ENCODE measurements at places on chromosomes 6 and 20.

DNA sequence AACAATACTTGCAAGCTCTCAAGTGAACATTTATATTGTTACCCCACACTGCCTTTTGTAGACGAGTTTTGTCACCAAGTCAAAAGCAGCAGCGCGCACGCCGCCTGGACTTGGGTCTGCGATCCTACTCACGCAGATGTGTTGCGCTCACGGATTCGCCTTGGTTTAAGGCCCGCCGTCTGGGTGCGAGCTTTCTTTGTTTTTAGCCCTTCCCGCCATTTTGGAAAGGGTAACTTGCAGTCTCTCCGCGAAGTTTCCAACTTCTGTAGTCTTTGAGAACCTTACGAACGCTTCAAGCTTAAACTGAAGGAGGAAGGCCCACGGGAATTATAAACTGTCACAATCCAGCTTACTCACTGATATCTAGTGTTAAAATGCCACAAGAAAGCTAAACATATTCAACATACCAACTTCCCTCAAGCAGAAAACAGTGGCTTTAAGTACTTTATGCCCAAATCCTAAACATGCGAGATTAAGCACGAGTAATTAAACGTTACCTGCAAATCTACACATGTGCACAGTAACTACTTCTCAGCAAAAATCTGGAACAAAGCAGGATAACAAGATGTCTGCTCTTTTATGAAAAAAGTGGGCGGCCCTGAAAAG lies 80.4 kb upstream of the BTN3A2 start:
- peak; percentile 73 for DNase-seq

- no peak for DNase-seq
These were observed 52.7 kb upstream of the ELMO2 start for GRCh38 chr20:46458866-46459750.

DNA sequence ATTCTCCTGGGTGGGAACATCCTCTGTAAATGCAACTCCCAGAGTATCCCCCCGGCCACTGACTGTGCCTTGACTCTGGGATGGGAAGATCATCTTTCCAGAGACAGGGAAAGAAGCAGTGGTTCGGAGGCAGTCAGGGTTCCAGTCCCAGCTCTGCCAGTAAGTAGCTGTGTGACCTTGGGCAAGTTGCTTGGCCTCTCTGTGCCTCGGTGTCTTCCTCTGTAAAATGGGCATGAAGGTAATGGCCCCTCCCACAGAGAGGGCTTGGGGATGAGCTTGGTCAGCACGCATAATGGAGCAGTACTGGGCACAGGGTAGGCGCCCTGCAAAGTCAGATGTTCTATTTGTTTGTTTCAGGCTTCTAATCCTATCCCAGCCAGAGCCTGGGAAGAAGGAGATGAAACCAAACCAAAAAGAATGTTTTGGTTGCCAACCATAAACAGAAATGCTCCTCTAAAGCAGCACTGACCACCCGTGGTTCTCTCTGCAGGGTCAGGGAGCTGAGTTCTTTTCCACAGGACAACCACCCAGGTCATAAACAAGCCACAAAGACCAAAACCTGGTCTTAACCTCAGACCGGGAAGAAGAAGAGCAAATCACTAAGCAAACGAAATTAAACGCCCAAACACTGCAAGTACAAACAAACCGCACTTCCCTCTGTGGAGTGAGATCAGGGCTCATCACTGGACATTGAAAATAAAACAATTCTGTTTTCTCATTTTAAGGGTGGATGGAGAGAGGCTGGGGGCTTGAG lies 381.0 kb upstream of the SULF2 start:
- DNase-seq: no peak

DNA sequence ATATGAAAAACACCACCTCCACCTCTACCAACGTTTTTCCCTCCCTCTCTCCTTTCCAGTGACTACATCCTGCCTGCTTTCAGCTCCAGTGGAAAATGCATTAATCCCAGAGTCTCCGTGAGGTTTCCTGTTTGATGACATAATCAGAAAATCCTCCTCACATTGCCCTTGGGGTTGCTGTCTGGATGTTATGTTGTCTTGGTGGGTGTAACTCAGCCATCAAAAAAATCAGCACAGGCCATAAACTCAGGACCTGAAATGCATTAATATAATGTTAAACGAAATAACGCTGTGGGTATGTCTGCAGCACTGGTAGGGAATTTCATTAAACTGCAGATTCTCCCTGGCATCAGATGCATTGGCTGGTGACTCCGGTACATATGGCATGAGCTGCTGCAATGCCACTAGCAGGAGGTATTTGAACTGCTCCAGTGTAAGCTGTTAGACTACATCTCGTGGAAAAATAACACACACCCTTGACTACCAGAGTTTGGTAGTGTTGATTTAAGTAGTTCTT lies 297.8 kb downstream of the PRL start:
- peak; percentile 85 for DNase-seq

- DNase-seq: no peak
These were observed 460.4 kb downstream of the PRKN start for GRCh38 chr6:162267126-162267525.

- DNase-seq: no peak
These were observed 104.8 kb upstream of the KCNG1 start for GRCh38 chr20:51127713-51128112.

- no peak for DNase-seq
These were observed 147.1 kb upstream of the MARCKS start for GRCh38 chr6:113709936-113710509.

DNA sequence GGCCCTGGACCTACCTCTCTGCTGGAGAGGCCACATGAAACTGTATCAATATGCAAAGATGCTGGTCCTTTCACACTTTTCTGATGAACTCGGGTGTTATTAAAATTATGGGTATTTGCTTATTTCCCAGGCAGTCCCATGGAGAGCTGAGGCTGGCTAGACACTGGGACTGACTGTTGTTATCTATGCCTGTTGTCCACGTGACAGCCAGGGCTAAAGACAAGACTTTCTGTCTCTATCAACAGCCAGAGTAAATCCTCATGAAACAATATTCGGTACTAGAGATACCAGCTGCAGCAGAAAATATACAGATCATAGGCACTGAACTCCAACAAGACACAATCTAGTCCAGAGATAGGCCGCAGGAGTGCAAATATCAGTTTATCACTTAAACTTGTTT lies 236.4 kb downstream of the FOXA2 start:
- no peak for DNase-seq

GRCh38 chr20:17884307-17885003 lies 84.1 kb downstream of the SNX5 start:
- no peak for DNase-seq

DNA sequence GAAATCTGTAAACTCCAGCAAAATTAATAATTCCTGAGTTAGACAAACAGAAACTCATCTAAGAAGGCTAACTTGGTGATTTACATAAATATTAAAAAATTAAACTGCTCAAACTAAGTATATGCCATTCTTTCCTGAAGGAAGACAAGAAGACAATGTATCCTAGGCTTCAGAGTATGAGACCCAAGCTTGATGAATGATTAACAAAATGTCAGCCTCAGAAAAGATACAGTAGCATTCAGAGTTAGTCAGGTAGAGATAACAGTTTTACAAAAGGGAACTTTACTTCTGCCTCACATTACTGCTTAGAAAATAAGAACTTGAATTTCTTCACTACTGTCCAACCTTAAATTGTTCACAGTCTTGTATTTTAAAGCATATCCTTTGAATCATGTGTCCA lies 12.0 kb downstream of the CSNK2A1 start:
- DNase-seq: no peak

DNA sequence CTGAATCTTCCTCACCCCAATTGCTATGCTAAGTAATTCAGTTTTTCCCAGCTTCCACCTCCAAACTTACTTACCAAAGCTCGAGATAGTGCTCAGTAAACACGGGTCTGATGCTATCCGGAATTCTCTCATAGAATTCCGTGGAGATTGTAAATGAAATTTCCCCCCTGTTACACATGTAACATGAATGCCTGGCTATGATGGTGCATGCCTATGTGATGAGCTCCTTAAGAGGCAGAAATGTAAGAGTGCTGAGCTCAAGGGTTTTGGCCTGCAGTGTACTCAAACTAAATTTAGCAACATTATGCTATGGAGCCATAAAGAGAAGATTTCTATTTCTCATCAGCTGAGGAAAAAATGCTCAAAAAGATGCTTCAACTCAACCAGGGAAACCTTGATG lies 133.4 kb upstream of the FUT9 start:
- DNase-seq: no peak

GRCh38 chr6:71460933-71461332 lies 172.3 kb downstream of the OGFRL1 start:
- DNase-seq: peak; percentile 60

DNA sequence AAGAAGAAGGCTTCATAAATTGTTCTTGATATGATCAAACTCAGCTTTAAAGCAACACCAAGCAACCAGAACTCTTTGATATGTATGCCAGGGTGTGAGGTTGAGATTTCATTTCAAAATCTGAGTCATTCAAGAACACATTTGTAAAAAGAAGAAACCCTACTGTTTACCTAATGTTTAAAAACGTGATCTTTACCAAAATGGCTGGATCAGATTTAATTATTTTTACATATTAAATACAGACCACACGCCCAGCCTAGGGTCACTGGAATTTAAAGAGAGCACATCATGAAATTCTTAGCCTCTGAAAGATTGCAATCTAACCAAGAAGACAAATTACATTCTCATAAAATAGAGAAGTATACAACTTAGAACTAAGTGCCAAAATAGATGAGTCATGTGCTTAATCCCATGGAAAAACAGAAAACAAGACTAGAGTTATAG lies 206.8 kb upstream of the SMLR1 start:
- DNase-seq: peak; percentile 70

DNA sequence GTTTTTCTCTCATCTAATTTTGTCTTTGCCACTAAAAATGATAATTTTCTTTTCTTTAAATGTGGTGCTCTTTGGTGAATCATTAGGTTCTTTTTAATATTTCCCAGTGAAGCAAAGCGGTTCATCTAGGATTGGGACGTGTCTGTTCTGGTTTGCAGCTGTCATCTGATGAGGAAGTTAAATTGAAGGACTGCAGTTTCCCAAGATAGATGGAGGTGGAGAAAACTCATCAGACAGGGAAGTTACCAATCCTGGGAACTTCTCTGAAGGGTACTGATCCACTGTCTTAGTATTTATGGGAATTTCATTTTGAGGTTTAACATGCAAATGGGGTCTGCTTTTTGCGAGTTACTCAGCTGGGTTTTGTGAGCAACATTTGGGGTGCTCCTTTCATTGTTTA lies 2.4 kb upstream of the AARS2 start:
- no peak for DNase-seq

DNA sequence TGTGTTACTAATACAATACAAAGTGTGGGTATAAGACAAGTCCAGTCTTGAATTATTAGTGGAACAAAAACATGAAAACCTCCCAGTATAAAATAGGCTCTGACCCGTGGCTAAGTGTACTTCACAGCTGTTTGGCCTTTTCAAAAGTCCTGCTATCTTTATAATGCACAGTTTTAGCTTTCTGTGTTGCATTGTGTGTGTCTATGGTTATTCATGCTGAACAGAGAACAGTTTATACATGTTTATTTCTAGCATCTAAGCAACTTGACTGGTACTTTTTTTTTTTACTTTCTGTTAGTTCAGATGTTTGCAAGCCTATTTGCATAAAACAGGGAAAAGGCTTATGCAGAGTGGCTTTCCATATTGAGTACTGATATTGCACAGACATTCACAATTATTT lies 119.2 kb upstream of the CCN2 start:
- DNase-seq: no peak

GRCh38 chr6:169671563-169671962 lies 30.3 kb downstream of the WDR27 start:
- no peak for DNase-seq

GRCh38 chr20:15930311-15931305 lies 642.6 kb downstream of the KIF16B start:
- peak; percentile 12 for DNase-seq

DNA sequence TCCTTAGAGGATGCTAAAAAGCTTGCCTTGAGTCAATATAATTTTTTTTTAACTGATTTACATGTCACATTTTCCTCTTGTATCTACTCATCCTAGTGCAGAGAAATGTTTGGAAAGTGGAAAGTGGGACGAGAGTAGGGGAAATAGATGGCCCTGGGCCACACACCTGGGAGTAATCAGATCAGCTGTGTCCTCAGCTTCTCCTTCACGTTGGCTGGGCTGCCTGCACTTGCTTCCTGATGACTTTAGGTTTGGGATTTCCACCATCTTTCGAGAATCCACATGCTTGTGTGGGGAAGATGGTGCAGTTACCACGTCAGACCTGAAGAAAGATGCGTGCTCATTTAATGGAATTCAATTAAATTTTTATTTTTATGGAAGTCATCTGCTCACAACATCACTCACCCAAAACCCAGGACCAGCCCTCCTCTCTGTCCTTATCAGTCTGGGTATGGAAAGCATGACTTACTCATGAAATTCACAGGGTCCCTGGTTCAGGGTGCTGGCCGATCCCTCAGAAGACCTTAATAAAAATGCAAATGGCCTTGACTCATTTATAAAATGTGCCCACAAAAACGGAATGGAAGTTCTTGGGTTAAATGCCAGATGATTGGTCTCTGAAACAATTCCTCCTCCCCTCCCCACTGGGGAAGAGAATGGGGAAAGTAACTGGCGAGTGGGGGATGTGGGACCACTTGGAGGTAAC lies 74.5 kb upstream of the TIAM2 start:
- peak; percentile 27 for DNase-seq

DNA sequence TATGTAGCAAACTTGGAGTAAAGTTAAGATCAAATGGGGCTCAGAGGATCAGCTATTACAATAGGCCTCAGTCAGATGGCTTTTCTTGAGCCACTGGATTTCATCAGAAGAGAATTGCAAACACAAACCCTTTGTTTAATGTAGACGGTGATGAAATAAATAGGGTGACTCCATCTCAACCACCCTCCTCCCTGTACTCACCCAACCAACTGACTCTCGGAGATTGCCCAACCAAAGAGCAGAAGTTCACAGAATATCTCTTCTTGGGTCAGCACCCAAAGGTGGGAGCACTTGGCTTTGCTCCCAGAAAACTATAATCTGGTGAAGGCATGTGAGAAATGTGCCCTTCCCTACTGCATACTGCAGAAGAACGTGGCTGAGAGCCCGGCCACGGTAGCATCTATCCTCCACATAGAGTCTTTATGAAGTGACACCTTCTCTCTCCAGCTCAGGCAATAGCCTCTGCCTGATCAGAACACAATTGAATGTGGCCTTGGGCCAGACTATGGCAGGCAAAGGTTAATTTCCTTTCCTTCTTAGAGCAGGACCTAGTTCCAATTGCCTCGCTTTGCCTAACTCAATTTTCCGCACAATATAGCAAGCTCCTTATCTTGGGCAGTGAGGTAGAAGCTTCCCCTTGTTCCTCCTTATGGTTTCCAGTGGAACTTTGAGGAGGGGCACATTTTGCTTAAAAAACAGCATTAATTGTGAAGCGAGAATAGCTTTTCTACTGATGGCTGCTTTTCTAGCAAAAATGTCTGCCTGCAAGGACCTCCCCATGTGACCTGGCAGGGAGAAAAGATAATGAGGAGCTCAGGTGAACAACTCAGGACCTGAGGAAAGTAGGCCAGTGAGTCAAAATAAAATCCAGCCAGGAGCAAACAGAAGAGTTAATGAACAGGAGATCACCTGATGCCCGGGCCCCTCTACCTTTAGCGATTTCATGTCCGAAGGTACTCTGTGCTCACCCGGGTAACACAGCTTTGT lies 79.4 kb downstream of the GFOD1 start:
- peak; percentile 77 for DNase-seq

- DNase-seq: no peak
These were observed 475.3 kb upstream of the SOX4 start for GRCh38 chr6:21118216-21118780.
